Spinal cord (tissue), 10 donors: ENCODE measurements at places on chromosomes 3 and 15.

GRCh38 chr3:75294124-75294523 is 370.0 kb upstream of the FRG2C start:
- no peaks in the 10 kb centered on the region for H3K27me3 ChIP-seq
- H3K4me3 ChIP-seq: no peak overlapping the region
- no peak for DNase-seq

DNA sequence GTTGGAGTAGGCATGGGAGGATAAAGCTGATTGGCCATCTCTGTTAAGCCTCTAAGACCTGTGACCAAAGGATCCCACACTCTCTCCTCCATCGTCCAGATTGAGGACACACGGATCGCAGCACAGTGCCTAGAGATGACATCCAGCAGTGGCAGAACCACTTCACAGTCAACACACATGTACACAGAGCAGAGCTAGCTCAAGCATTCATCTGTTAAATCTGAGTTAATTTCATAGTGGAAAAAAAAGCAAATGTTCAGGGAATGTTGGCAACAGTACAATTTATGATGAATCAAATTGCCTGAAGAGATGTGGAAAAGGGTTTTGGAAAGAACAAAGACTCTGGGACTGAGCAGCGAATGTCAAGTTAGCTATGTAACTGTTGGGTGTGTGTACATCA is 108.1 kb upstream of the PLAAT1 start:
- no peaks in the 10 kb centered on the region for H3K4me1 ChIP-seq
- H3K36me3 ChIP-seq: no peaks in the 10 kb centered on the region
- no peak overlapping the region for H3K4me3 ChIP-seq
- no peak for DNase-seq

GRCh38 chr15:27214961-27215360 is 244.0 kb downstream of the GABRG3 start:
- H3K27me3 ChIP-seq: no peaks in the 10 kb centered on the region
- no peak overlapping the region for H3K4me3 ChIP-seq
- DNase-seq: no peak
- H3K36me3 ChIP-seq: no peaks in the 10 kb centered on the region
- no peaks in the 10 kb centered on the region for H3K4me1 ChIP-seq

DNA sequence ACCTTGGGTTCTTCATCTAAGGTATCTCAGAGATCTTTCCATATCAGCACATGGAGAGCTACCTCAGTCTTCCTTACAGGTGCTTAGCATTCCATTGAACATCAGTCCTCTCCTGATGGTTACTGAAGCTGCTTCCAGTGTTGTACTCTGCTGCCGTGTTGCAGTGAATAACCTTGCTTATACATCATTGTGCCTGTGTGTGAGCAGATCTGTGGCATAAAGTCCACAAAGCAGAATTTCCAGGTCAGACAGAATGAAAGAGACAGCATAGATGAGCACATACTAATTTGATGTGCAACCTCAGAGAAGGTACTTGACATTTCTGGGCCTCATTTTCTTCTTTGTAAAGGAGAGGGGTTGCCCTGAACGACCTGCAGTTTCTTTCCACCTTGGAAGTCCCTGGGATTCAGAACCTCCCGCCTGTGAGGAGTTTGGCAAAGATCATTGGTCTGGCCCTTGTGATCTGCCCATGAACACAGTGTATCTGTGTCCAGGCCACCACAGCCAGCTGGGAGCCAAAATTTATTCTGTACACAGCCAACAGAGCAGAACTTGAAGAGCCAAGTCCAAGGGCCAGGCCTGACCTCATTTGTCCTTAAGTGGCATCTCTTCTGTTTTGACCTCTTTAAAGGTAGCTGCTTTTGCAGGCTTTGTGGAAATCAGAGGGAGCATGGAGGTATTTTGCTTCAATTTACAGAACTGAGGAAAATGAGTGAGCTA is 57.2 kb upstream of the SLC7A14 start:
- H3K4me3 ChIP-seq: no peak overlapping the region
- no peaks in the 10 kb centered on the region for H3K4me1 ChIP-seq
- no peaks in the 10 kb centered on the region for H3K36me3 ChIP-seq
- no peak for DNase-seq
- no peaks in the 10 kb centered on the region for H3K27me3 ChIP-seq

- H3K27ac ChIP-seq: no peak overlapping the region
- H3K27me3 ChIP-seq: peaks cover 2% of the 10 kb centered on the region
- H3K36me3 ChIP-seq: no peaks in the 10 kb centered on the region
- H3K4me1 ChIP-seq: no peaks in the 10 kb centered on the region
- peak; percentile 61 for DNase-seq
These were observed 204.7 kb downstream of the SV2B start for GRCh38 chr15:91304786-91305185.

DNA sequence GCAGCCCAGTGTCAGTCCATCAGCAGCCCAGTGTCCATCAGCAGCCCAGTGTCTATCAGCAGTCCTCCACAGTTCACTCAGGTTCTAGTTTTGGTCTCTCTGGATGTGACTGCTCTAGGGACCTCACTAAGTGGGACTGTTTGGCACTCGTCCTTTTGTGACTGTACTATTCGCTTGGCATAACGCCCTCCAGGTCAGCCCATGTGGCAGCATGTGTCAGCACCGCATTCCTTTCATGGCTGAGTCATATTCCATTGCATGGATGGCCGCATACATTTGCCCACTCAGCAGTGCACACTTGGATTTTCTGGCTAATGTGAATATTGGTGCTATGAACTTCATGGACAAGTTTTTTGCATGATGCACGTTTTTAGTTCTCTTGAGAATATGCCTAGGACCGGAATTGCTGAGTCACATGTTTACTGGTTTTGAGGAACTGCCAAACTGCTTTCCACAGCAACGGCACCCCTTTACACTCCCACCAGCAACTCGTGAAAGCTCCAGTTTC is 16.4 kb downstream of the CHST13 start:
- H3K4me3 ChIP-seq: no peak overlapping the region
- H3K36me3 ChIP-seq: no peaks in the 10 kb centered on the region
- no peak for DNase-seq

DNA sequence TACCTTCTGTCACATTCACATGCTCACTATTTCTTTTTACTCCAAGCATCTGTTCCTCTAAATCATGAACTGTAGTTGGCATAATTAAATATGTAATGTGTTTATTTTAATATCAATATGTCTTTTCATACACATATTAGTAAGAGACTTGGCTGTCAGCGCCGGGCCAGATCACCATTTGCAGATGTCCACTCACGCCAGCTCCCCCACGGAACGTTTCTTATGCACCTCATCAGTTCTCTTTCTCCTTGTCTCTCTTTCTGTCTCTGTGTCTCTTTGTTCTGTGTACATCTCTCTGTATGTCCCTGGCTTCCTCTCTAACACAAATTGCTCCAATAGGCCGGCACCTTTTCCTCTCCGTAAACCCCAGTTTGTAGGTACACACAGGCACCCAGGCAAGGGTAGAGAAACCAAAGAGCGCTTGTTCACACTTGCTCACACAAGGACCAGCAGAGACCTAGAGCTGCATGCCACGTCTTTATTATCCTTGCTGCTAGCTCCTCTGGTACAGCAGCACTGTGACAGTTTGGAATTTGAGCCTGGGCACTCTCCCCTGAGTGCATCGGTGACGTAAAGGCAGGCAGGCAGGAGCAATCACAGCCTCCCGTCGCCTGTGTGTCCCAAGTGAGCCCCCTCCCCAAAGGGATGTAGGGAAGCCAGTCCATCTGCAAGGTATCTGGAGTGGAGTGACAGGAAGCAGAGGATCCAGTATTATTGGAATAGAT is 40.4 kb downstream of the CACNA1D start:
- H3K4me1 ChIP-seq: peaks cover 9% of the 10 kb centered on the region
- no peaks in the 10 kb centered on the region for H3K27me3 ChIP-seq
- no peak overlapping the region for H3K27ac ChIP-seq
- no peak overlapping the region for H3K4me3 ChIP-seq
- peaks cover 4% of the 10 kb centered on the region for H3K36me3 ChIP-seq

- H3K27ac ChIP-seq: no peak overlapping the region
- no peaks in the 10 kb centered on the region for H3K27me3 ChIP-seq
- H3K4me1 ChIP-seq: no peaks in the 10 kb centered on the region
- H3K4me3 ChIP-seq: no peak overlapping the region
- no peaks in the 10 kb centered on the region for H3K36me3 ChIP-seq
These were observed 1396.5 kb downstream of the OTOL1 start for GRCh38 chr3:162892921-162893793.

- H3K36me3 ChIP-seq: no peaks in the 10 kb centered on the region
- DNase-seq: no peak
- no peaks in the 10 kb centered on the region for H3K27me3 ChIP-seq
These were observed 341.8 kb downstream of the RAP2B start for GRCh38 chr3:153503873-153504272.

DNA sequence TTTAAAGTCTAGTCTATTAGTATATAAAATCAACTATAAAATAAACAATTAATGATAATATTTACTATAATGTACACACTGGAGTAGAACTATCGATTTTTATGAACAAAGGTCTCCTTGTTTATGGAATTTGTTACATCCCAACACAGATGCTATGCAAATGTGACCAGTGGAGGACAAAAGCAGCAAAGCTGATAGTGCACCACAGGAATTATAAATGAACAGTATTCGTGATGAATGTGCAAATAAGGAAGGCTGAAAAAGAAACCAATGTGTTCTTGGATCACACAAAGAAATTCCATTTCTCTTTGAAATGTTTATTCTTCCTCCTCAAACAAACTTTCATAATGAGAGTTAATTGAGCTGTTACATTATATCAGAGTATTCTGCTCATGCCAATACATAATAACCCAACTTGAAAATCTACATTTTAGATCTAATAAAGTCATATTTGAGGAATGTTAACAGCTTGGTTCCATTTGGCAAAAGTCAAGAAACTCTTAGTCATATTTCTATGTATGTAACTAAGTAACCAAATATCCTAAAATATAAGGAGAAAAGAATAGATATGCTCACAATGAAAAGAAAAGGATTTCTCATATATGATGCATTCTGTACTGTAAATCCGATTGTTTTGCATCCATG is 79.3 kb downstream of the NEK10 start:
- H3K4me3 ChIP-seq: no peak overlapping the region
- DNase-seq: no peak
- H3K27me3 ChIP-seq: no peaks in the 10 kb centered on the region
- no peaks in the 10 kb centered on the region for H3K4me1 ChIP-seq
- no peak overlapping the region for H3K27ac ChIP-seq
- H3K36me3 ChIP-seq: no peaks in the 10 kb centered on the region

DNA sequence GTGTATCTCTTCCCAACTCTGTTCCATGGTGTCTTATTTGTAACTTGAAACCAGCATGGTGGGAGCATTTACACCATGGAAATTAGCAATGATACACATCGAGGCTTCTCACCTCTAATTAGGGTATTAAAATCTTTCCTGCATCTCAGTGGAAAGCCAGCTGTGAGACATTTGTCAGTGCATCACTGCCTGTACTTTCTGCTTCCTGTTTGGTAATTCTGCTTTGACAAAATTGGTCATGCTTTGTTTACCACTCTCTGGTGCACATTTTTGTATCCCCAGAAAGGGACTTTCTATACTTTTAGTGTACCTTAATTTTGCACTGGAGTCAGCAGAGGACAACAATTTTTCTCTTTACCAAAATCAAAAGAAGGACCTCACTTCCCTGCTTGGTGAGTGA is 402.1 kb downstream of the PDCD6IP start:
- no peaks in the 10 kb centered on the region for H3K36me3 ChIP-seq
- no peak overlapping the region for H3K4me3 ChIP-seq
- H3K27me3 ChIP-seq: no peaks in the 10 kb centered on the region
- no peak for DNase-seq
- H3K27ac ChIP-seq: no peak overlapping the region

DNA sequence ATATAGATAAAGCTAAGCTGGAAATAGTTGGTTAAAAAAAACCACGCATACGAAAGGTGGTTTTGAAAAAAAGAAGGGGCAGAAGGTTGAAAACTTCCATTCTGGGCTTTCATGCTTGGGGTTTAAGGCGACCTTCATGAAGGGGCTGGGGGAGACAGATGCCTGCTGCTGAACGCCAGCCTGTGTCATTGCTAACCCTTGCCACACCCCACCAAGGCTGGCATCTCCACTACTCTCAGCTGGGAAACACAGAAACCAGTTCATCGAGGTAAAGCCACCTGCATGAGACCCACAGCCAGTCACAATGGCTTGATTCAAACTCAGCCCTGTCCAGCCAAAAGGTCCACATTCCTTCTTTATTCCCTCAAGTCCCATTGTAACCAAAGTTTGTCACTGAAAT is 78.7 kb downstream of the ADAMTS17 start:
- H3K27ac ChIP-seq: no peak overlapping the region
- H3K27me3 ChIP-seq: no peaks in the 10 kb centered on the region
- no peak overlapping the region for H3K4me3 ChIP-seq
- DNase-seq: no peak
- no peaks in the 10 kb centered on the region for H3K36me3 ChIP-seq
- no peaks in the 10 kb centered on the region for H3K4me1 ChIP-seq

- H3K36me3 ChIP-seq: no peaks in the 10 kb centered on the region
- no peaks in the 10 kb centered on the region for H3K4me1 ChIP-seq
- H3K27ac ChIP-seq: no peak overlapping the region
- DNase-seq: no peak
- H3K4me3 ChIP-seq: no peak overlapping the region
- no peaks in the 10 kb centered on the region for H3K27me3 ChIP-seq
These were observed 152.8 kb upstream of the GOLGA6L4 start for GRCh38 chr15:84082739-84083138.

- no peaks in the 10 kb centered on the region for H3K27me3 ChIP-seq
- no peak overlapping the region for H3K4me3 ChIP-seq
- DNase-seq: no peak
- no peak overlapping the region for H3K27ac ChIP-seq
- peaks cover 8% of the 10 kb centered on the region for H3K4me1 ChIP-seq
These were observed 3.3 kb downstream of the PPP4R2 start for GRCh38 chr3:72999951-73000350.

- no peak overlapping the region for H3K4me3 ChIP-seq
- no peaks in the 10 kb centered on the region for H3K27me3 ChIP-seq
- H3K27ac ChIP-seq: no peak overlapping the region
- DNase-seq: no peak
These were observed 721.0 kb downstream of the OTOL1 start for GRCh38 chr3:162217647-162218046.

- no peaks in the 10 kb centered on the region for H3K36me3 ChIP-seq
- H3K4me3 ChIP-seq: no peak overlapping the region
- H3K27ac ChIP-seq: peak overlapping the region; percentile 27
- H3K4me1 ChIP-seq: no peaks in the 10 kb centered on the region
- H3K27me3 ChIP-seq: no peaks in the 10 kb centered on the region
- DNase-seq: no peak
These were observed 20.6 kb upstream of the KCTD6 start for GRCh38 chr3:58471025-58471887.
